Foreskin keratinocyte (primary cell): ENCODE measurements at places on chromosomes 1 and 21.

GRCh38 chr1:18481190-18481920, 625 bp downstream of the KLHDC7A start:
- DNase-seq: no peak

DNA sequence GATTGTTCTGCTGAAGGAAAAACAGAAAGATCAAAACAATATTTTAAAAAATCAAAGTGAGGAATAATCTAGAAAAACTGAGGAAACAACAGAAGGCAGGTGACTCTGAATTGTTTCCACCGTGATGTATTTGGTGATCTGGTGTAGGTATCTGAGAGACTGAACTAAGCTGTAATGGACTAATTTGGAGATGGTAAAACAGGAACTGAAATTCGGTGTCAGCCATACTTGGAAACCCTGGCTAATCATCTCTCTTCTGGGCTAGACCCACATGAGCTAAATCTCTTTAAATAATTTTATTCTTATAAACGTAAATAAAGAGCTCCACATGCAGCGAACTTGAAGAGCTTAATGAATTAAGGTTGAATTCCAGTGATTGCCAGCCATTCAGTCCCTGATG, 1226.1 kb downstream of the NCAM2 start:
- no peak for DNase-seq

GRCh38 chr1:180611016-180611930, 20.5 kb upstream of the XPR1 start:
- DNase-seq: peak; percentile 64

DNA sequence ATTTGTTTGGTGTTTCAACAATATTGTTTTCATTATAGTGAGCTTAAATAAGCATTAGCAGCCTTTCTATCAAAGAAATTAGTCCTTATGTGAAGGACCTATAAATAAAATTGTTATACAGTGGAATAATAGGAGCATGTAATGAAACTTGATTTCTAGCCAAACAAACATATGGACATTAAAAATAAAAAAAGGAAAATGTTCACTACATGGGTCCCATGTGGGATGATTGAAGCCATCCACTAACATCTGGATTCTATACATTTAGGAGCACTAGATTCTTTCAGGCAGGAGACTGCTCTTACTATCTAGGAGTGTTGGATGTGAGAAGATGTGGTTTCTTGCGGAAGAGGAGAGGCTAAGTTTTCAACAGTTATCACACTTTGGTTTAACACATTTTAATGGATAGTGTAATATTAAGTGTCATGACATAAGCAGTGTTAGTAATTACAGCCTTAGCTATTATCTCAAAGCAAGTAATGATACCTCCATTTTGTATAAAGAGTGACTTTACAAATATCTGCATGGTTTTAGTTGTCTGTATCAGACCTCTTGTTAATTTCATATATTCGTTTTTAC, 62.3 kb downstream of the LYPLAL1 start:
- no peak for DNase-seq

- no peak for DNase-seq
Measured at GRCh38 chr21:45539796-45540600, 2.2 kb downstream of the SLC19A1 start.

GRCh38 chr1:51131185-51131584, 29.2 kb downstream of the C1orf185 start:
- DNase-seq: no peak

DNA sequence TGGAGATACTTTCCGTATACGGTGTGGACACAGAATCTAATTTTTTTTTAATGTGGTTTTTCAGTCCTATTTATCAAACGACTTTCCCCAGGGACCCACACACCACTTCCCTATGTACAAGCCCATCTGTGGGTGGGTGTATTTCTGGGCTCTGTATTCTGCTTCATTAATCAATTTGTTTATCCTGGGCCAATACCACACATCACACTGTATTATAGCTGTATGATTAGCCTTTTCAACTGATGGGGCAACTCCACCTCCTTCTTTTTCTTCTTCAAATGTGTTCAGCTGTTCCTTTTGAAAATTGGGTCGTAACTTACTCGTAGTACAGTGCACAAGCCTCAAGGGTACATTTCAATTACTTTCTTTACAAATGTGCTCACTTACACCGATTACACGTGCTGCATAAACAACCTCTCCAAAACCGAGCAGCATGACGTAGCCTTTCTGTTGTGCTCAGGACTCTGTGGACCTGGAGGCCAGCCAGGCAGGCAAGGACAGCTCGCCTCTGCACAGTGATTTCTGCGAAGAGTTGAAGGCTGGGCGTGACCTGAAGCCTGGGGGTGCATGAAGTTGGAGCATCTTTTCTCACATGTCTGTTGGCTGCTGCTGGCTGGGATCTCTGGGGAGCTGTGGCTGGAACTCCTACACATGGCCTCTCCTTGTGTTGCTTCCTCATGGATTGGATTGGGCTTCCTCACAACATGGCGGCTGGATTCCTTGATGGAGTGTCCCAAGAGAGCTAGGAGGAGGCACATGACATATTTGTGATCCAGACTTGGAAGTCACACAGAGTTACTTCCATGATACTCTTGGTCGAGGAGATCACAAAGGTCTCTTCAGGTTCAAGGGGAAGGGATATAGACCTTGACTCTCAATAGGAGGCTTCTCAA, 126.5 kb downstream of the CRYAA start:
- no peak for DNase-seq

GRCh38 chr1:234927312-234927970, 201.2 kb downstream of the TOMM20 start:
- no peak for DNase-seq

GRCh38 chr1:169925505-169926482, 32.1 kb upstream of the SCYL3 start:
- no peak for DNase-seq

DNA sequence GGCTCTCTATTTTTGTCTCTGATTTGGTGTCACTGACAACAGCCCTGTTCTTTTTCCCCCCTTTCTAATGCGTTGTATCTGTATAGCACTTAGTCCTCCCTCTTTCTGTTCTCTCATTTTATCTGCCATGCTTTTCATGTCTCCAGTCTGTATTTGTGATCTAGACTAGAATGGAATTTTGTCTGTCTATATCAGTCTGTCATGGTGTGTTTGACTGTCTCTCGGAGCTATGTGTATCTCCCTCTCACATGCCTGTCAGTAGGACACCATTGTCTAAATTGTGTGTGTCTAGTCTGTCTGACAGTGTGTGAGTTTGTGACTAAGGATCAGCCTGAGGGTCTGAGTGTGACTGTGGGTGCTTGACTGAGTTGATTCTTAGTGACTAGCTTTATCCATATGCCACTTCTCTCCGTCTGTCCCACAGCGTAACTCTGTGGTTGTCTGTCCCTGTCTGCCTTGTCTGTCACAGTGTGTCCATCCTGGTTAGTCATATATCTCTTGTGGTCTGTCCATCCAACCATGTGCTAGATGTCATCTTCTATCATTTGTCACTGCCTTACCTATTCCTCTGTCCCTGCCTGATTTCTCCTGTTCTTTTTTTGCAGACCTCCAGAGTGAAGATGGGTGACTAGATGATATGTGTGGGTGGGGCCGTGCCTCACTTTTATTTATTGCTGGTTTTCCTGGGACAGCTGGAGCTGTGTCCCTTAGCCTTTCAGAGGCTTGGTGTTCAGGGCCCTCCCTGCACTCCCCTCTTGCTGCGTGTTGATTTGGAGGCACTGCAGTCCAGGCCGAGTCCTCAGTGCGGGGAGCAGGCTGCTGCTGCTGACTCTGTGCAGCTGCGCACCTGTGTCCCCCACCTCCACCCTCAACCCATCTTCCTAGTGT, 1.4 kb upstream of the B4GALT2 start:
- DNase-seq: no peak

DNA sequence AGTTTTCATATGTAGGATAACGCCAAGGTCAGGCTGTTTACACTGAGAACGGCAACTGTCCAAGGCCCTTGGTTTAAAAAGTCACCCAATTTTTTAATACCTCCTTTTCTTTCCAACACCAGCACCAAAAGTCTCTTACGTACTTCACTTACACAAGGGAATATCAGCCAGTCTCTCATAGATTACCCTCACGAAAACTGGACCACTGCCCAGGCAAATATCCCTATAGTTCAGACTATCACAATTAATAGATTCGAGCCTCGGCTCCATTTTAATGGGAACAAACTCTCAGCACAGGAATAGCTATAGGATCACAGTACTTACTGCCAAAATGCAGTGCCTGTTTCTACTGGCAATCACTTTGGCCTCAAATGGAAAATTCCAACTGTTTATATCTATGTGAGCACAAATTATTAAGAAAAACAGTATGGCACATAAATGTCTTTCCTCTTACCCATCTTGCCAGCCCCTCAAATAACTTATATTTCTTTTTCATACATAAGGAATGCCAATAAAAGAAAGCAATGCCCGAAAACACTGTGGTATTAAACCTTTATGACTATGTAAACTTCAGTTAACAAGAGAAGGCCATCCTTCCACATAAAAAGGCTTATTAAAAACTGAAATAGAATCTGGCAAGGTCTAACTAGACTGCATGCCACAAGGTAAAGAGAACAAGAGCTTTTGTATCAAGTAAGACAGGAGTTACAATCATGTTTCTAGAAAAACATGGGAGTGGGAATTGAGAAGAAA, 97.8 kb downstream of the SLC45A1 start:
- no peak for DNase-seq

DNA sequence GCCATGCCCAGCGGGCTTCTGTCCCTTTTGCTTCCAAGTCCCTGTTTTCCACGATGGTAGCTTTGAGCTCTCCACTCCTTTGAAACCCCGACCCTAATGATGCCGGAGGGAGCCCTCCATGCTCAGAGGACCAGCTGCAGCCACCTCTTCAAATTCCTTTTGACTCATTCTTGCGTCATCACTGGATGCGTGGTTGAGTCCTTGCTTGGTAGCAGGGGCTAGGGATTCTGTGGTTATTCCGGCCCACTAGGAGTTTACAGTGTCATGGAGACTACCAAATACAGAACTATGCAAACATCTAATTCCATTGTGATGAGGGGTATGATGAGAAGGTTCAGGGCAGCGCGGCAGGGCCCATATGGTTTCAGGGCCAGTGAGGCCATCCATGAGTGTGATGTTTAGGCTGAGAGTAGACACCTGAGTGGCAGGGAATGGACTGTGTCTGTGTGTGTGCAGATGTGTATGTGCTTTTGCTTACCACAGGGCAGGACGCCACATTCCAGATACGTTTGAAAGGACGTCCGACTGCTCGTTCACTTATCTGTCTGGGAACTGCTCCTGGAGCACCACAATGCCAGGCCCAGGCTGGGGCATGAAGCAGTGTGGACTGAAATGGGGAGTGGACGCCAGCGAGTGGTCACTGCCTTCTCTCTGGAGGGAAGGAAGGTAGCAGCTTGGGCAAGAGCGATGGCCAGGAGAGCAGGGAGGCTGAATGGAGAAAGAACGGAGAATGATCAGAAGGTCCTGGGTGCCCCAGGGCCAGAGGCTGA, 30.4 kb upstream of the ZBTB21 start:
- DNase-seq: peak; percentile 100

GRCh38 chr1:202247104-202247503, 53.5 kb downstream of the LGR6 start:
- no peak for DNase-seq

DNA sequence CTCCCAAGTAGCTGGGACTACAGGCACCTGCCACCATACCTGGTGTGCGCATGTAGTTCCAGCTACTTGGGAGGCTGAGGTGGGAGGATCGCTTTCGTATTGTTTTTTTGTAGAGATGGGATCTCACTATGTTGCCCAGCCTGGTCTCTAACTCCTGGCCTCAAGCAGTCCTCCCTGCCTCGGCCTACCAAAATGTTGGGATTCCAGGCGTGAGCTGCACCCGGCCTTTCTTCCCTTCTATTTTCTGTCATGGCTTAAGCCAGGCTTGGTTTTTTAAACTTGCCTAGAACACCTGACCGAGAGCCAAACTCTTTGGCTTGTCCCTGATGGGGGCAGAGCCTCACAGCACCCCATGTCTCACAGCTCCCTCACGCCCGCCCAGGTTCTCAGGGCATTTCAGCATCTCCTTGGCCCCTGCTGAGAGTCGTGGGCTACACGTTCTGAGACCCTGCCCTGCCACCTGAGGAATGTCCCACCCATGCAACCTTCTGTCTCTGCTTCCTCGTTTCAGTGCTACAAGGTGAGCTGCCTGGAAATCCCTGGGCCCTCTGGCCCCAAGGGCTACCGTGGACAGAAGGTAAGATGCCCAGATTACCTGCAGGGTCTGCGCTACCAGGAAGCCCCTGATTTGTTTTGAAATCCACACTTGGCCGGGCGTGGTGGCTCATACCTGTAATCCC, 15.7 kb downstream of the COL6A2 start:
- DNase-seq: no peak

DNA sequence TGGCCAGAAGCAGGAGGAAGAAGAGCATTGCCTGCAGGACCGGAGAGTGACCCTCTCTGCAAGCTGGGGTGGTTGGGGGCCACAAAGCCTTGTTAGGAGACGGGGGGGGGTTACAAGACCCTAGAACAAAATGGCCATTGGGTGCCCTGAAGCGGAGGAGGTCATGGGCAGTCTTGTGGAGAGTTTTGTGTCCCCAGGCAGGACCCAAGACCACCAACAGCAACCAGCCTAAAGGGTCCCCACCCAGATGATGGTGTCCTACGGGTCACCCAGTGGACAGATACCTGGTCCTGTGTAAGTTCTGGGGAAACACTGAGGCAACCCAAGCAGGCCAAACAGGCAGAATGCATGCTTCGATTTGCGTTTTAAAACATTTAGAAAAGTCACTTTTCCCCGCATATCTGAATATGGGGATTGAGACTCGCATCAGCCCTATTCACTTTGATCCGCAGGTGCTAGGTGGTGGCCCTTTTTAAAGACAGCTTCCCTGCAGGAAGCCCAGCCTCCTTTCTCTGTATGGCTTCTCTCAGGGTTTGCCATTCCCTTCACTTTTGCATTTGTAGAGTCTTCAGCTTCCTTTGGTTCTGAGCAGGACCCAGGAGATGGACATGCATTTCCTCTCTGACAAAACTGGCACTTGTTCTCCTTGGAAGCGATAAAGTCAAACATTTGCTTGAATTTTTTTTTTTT, 21.1 kb downstream of the GNG4 start:
- no peak for DNase-seq

DNA sequence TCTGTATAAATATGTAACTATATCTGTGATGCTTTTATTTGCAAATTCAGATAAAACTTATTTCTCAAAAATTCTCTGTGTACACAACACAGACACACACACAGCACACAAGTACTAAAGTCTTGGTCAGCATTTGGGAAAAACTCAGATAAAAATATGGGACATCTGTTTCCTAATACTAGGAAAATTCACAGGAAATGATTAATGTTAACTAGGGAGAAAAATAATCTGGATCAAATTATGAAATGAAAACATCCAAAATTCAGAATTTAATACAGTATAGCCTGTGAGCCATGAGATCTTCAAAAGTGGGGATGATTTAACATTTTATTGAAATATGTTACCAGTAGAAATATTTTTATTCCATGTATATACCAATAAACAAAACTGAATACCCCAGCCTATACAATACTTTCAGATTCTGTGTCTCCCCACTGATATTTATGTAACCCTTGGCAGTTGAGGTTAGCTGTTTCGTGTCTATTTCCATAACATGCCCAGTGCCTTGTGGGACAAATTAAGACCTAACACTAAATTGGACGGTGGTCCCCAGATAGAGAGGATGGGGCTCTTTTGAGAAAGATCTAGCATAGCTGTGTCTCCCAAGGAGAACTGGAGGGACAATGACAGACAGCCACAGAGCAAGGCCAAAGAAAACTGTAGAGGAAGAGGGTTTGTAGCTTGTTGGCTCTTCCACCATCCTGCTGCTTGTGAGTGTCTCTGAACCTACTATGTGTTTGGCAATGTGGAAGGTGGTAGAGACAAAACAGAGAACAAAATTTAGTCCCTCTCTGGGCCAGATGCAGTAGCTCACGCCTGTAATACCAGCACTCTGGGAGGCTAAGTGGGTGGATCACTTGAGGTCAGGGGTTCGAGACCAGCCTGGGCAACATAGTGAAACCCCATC, 47.2 kb downstream of the GNG12 start:
- DNase-seq: no peak
